Right atrium auricular region (tissue), 2 donors: ENCODE measurements at places on chromosomes 1 and 21. TPM values are rescaled to one million over a fixed set of nuclear protein-coding genes. Genes with fewer than 3 reads are reported as not detected.

GRCh38 chr1:219041818-219042217, 131.9 kb upstream of the LYPLAL1 start:
- DNase-seq, result no peak

GRCh38 chr1:208238710-208239472, 5.3 kb downstream of the PLXNA2 start:
- peak; percentile 61 for DNase-seq

- DNase-seq, result no peak
Observed at GRCh38 chr1:152003846-152004442, 10.3 kb upstream of the S100A10 start.

DNA sequence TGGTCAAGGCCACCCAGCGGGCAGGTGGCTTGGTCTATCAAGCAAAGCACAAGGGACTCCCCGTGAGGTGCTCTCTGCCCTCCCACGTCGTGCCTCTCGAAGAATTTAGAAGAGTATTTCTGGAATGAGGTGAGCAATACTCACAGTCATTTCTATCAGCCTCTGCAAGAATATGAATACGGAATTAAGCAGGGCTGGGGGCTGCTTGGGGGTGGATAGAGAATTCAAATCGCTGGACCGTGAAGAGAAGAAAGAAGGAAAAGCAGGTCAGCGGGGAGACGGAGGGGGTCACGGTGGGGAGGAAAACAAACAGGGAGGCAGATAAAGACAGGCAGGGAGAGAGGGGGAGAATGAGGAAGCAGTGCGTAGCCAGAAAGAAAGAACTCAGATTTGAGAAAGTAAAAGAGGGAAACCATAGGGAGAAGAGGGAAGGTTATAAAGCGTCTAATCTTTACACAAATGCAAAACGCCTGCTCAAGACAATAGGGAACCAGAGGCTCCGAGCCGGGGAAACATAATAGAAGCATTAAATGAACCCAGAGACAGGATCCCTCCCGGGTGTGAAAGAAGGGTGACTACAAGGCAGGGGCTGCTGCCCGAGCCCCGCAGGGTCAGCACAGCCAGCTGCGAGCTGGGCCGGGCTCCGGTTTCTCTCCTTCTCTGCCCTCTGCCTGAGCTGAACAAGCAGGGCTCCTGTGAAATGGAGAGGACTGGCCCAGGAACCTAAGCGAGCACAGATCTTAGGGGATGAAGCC, 2.1 kb upstream of the EDN2 start:
- no peak for DNase-seq

GRCh38 chr1:100455478-100456072, 82.4 kb upstream of the GPR88 start:
- DNase-seq, result no peak

- DNase-seq, result no peak
Observed at GRCh38 chr1:77833521-77834100, 54.2 kb downstream of the MIGA1 start.

- no peak for DNase-seq
Observed at GRCh38 chr1:189530162-189530561, 947.5 kb downstream of the BRINP3 start.

- DNase-seq, result no peak
Observed at GRCh38 chr1:87702455-87702854, 373.8 kb downstream of the LMO4 start.

Gene CYP4A11
- total RNA-seq, result not detected

Gene AADACL3
- total RNA-seq, result not detected

Gene LORICRIN
- not detected for total RNA-seq

Gene SGIP1
- total RNA-seq, result 6.2 TPM
